Right lobe of liver (tissue), 6 donors: ENCODE measurements at places on chromosomes 1 and 21.

GRCh38 chr1:182527680-182528079 is 61.4 kb downstream of the RNASEL start:
- DNase-seq, result no peak

GRCh38 chr1:106232128-106232527 is 824.3 kb upstream of the PRMT6 start:
- no peak for DNase-seq

DNA sequence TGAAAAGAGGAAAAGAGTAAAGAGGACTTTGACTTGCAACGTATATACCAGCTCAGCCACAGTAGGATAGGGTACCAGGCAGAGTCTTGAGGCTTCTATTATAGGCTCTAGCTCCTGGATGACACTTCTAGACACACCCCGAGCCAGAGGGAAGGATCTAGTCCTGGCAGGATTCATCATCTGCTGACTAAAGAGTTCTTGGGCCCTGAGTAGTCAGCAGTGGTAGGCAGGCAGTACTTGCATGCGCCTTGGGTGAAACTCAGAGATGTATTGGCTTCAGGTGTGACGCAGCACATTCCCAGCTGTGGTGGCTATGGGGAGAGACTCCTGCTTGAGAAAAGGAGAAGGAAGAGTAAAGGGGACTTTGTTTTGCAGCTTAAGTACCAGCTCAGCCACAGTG is 162.3 kb upstream of the APP start:
- DNase-seq, result no peak

- DNase-seq, result no peak
These were observed 9.2 kb upstream of the FNBP1L start for GRCh38 chr1:93438716-93439115.

DNA sequence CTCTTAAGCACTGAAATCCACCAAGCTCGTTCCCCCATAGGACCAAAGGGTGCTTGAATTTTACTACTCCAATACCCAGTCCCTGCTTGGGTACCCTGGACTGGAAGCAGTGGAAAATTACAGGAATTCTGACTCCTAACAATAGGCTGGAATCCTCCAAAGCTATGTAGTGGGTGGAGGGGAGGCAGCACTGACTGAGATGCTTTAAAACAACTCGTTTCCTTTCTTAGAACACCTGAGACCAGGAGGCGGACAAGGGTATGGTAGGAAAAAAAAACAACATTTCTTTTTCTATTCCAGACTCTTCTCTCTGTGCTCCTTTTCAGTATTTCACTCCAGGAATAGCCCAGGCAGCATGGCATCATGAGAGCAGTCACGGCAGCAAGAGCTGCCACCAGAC is 2.3 kb downstream of the PEF1 start:
- DNase-seq, result no peak

DNA sequence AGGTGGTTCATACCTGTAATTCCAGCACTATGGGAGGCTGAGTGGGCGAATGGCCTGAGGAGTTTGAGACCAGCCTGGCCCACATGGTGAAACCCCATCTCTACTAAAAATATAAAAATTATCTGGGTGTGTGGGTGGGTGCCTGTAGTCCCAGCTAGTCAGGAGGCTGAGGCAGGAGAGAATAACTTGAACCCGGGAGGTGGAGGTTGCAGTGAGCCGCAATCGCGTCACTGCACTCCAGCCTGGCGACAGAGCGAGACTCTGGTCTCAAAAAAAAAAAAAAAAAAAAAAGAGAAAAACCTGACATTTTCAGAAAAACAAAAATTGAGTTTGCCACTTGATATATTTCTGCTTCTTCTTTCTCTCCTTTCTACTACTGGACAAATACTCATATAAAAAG is 24.3 kb downstream of the CA6 start:
- no peak for DNase-seq

GRCh38 chr1:203451836-203452784 is 23.5 kb upstream of the PRELP start:
- no peak for DNase-seq

- no peak for DNase-seq
These were observed 49.7 kb downstream of the EEIG2 start for GRCh38 chr1:108609483-108610049.

DNA sequence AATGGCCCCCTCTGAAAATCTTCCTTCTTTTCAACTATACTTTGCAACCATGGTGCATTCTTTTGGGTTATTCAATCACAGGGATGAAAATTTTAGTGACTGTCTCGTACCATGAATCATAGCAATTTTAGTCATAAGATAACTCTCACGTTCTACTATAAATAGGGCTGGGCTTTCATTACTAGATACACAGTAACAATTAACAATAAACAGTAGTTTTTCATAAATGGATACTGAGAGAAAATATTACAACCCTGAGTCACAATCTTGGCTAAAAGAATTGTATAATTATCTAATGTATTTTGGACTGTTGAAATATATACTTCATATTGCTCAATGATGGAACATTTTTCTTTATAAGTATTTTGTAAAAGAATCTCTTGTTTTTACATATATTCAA is 96.1 kb downstream of the TEX35 start:
- no peak for DNase-seq

DNA sequence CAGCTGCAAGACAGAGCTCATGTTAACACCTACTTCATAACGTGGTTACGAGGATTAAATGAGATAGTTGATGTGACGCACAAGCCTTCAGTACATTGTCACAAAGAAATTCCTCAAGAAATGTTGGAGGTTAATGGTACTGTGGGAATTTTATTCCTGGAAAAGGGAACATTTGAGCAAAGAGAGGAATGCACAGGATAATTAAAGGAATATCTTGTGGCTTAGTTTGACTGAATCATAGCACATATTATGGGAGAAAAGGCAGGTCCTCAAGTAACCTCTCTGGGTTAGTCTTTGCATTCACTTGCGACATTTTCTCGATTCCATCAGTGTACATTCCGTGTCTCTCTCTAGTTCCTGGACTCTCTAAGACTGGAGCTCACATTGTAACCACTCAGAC is 300.2 kb upstream of the DUSP10 start:
- no peak for DNase-seq

- DNase-seq, result no peak
These were observed 13.2 kb upstream of the OR6N2 start for GRCh38 chr1:158794247-158794646.
